ENCODE measurements at places on chromosomes 1 and 21.

DNA sequence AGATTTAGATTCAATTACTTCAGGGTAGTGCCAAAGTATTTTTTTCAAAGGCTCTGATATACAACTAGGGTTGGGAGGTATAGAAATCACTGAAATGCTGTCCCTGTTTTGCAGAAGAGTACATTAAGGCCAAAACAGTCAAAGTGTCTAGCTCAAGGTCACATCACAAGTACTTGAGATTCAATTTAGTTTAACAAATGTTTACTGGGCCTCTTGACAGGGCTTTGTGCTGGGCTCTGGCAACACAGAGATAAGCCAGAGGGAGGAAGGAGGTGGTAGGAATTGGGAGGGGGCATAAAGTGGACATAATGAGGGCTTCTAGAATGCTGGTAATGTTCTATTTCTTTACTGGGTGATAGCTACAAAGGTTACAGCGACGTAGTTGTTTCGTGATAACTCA, 2.3 kb upstream of the SLC9A1 start:
- DNase-seq, result no peak

GRCh38 chr1:177383715-177384114, 213.0 kb downstream of the BRINP2 start:
- DNase-seq, result no peak

DNA sequence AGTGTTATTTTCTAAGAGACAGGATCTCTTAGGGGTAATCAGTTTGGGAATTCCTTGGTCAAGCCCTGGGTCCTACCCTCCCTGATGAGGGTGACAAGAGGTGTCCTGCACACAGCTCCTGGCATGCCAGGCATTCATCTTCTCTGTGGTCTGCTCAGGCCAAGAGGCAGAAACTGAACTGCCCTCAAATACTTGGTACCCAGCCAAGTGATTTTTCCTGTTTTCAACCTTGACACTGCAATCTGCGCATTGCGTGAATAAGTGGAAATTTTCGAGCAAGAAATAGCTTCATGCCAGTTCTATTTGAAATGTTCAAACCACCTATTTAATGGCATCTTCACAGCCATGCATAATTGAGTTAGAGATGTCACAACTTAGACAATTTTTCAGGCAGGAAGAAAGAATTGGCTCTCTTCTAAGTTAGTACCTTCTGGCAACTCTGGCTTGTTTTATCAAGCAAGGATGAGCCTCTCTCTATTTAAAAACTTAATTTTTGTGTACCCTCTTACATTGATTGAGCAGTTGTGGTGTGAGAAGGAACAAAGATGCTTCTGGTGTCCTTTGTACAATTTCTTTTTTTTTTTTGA, 27.0 kb downstream of the DNM3 start:
- DNase-seq, result no peak

DNA sequence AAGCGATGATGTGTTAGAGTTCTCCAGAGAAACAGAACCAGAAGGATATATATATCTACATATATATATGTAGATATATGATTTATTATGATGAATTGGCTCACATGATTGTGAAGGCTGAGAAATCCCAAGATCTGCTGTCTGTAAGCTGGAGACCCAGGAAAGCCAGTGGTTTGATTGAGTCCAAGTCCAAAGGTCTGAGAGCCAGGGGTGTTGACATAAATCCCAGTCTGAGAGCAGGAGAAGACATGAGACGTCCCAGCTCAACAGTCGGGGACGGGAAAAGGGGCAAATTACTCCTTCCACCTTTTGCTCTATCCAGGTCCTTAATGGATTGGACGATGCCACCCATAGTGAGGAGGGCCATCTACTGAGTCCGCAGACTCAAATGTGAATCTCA, 126.6 kb downstream of the PRDM2 start:
- no peak for DNase-seq

DNA sequence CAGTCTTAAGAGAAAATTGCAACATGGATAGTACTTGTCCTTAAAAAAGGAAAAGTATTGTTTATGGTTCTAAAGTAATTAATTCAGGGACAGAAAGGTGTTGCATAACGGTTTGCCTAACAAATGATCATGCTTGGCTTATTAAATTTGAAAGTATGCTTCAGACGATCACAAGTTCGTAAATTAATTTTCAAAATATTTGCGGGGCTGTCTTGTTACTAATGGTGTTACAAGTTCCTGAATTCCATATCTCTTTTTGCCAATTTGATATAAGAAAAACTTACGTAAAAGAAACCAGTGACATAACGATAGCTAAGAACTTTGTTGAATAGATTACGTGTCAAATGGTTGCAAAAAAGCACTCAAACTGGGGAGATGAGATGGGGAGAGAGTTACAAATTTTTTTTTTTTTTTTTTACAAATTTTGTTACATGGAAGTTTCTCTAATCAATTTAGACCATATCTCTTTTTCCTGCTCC, 1.3 kb downstream of the AGO3 start:
- no peak for DNase-seq

DNA sequence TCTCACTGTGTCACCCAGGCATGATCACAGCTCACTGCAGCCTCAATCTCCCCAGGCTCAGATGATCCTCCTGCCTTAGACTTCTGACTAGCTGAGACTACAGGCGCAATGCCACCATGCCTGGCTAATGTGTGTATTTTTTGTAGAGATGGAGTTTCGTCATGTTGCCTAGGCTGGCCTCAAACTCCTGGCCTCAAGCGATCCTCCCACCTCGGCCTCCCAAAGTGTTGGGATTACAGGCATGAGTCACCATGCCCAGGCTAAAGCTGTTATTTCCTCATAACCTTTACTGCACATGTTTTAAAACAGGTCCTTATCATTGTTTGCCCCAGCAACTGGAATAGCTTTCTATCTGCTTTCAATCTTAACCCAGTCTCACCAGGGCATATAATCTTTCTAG, 2.9 kb downstream of the SARS1 start:
- DNase-seq, result no peak

GRCh38 chr1:42966688-42967612, 8.3 kb upstream of the SLC2A1 start:
- no peak for DNase-seq

DNA sequence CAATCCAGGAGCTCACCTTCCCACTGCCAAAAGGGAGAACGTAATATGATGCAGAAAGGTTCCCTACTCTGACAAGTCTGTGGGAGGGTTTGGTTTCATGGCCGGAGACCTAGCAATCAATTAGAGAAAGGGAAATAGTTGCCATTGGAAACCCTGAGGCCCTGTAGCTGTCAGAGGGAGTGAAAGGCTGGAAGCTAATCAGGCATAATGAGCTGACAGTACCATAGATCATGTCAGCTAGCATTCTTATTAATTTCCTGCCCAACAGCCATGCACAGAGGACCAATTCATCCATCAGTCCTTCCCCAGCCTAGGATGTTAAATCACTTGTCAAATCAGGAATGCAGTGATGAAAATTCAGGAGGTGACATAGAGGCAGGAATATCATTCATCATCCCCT, 527.3 kb downstream of the PLPP3 start:
- no peak for DNase-seq

- DNase-seq, result peak; percentile 36
These were observed 6.9 kb upstream of the C1orf216 start for GRCh38 chr1:35725596-35725995.

- DNase-seq, result no peak
These were observed 171.9 kb upstream of the USP25 start for GRCh38 chr21:15557925-15558324.

DNA sequence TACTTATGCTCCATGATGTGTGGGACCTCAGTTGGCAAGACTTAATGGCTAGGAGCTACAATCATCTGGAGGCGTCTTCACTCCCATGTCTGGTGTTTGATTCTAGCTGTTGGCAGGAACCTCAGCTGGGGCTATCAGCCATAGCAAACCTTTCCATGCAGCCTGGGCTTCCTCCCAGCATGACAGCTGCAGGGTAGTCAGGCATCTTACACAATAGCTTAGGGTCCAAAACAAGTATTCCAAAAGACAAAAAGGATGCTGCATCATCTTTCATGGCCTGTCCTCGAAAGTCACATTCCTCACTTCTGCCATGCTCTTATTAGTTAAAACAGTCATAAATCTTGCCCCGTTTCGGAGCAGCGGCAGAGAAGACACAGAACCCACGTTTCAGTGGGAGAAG, 90.9 kb downstream of the LRRC8C start:
- DNase-seq, result no peak

DNA sequence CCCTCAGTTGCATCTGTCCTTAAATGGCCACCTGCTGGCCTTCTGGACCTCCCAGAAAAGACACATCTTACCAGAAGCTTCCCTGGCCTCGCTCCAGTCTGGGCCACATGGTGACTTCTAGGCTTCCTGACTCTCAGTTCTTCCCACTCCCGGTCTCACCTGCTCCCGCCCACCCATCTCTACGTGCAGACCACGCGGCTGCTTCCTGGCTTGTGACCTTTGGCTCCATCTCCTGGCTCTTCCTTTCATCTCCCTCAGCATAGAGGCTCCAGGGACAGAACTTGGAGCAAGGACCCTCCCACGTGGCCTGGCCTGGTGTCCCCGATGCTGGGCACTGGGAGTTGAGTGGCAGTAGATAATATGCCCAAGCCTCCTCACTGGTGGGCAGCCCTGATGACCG, 124.9 kb upstream of the IRF2BP2 start:
- no peak for DNase-seq

DNA sequence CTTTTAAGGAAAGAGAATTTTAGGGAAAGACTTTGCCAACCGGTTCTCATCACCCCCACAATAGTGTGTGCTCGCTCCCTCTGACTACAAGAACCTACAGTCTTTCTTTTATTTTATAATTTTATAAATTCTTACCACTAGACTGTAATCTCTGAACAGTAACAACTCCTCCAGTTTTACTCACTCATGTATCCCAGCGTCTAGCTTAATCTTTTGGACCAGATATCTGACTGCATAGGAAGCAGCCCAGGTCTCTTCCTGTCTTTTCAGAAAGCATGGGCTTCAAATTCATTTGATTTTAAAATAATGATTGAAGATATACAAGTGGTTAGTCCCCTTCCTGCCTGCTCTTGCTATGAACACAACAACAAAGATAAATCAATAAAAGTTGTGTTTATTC, 19.0 kb upstream of the DUSP10 start:
- no peak for DNase-seq

- no peak for DNase-seq
These were observed 4.5 kb downstream of the AKNAD1 start for GRCh38 chr1:108852221-108852975.

- DNase-seq, result no peak
These were observed 25.6 kb upstream of the RGS1 start for GRCh38 chr1:192549937-192550336.

GRCh38 chr21:44925378-44925755, 4.7 kb upstream of the ITGB2 start:
- DNase-seq, result no peak

- no peak for DNase-seq
These were observed 94.5 kb downstream of the CD58 start for GRCh38 chr1:116476321-116476720.

- no peak for DNase-seq
These were observed 106.0 kb downstream of the SLC45A1 start for GRCh38 chr1:8423692-8424538.

GRCh38 chr1:102191723-102192122, 195.0 kb upstream of the OLFM3 start:
- DNase-seq, result no peak

DNA sequence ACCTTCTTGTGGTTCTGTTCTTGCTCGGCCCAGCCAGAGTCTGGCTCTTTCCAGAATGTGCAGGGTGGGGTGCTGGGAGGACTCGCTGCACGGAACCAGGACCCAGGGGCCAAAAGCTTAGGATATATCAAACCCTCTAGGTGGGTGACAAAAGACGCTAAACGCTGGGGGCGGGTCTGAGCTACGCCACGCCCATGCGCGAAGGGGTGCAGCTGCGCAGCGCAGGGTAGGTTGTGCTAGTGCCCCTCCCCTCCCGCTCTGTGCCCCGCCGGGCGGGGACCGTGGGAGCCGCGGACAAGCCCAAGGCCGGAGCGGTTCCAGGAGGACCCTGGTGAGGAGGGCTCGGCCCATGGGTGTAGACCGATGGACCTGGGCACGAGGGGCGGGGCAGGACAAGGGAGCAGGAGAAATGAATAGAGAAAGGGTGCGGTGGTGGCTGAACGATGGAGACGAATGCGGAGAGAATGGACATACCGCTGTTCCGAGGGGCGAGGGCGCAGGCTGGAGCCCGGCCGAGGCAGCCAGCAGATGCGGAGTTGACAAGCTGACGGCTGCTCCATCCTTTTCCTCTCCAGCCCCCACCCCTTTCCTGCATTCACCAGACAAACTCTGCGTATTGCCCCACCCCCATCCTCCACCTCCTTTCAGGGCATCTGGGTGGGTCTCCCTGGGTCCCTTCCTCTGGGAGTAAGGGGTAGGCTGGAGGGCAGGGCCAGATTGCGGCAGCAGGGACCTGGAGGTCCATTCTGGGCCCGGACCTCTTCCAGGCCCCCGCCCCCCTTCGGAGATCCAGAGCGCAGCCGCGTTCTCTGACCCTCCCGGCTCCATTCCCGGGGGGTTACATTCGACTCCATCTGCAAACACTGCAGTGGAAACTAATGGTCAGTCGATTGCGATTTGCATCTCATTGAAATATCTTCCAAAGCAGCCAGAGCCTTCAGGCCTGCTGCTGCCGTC, at the start of gene RUSC1:
RUSC1 (plus strand) TSS at position 234 of the 957 bp plus-strand sequence. CDS start 880 bp downstream, outside the sequence.
- DNase-seq, result peak; percentile 37

DNA sequence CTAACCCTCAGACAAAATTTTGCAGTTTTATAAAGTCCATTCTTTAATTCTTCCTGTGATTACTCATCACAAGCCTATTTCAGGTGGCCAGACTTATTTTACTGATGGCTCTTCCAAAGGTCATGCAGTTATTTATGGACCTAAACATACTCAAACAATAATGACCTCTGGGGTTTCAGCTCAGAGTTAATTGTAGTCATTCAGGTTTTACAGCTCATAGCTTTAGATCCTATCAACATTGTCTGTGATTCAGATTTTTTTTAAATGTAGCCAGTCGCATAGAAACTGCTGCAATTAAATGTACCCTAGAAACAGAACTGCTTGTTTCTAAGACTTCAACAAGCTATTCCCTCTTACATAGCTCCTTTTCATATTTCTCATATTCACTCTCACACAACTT, 270.8 kb downstream of the COL11A1 start:
- no peak for DNase-seq

GRCh38 chr1:211424018-211424417, 67.9 kb downstream of the RD3 start:
- no peak for DNase-seq

- DNase-seq, result no peak
These were observed 13.7 kb upstream of the FAM20B start for GRCh38 chr1:179012038-179012437.

DNA sequence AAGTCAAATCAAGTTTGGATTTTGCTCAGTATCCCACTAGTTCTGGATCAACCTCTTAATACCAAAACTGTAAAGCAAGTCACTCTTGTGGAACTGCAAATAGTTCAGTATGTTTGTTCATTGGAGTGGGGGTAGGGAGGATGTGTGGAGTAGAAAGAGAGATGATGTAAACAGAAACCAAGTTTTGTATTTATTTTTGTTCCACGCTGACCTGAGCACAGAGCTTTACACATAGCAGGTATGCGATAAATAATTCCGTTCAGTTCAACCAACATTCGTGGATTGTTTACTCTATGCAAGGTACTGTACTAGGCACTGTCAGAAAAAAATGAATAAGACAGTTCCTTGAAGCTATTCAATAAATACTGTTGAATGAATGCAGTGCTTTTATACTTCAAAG, 4.5 kb upstream of the ZNF644 start:
- no peak for DNase-seq

- no peak for DNase-seq
These were observed 176.2 kb downstream of the ADGRL4 start for GRCh38 chr1:78830321-78830720.

- DNase-seq, result no peak
These were observed 6.2 kb downstream of the KRTAP10-12 start for GRCh38 chr21:44702973-44703730.

Data from anterior cingulate cortex (tissue), 58 donors.